Mesenteric fat pad (tissue), 1 donor: ENCODE measurements at places on chromosomes 3 and 15. TPM values are rescaled to one million over a fixed set of nuclear protein-coding genes. Genes with fewer than 3 reads are reported as not detected.

DNA sequence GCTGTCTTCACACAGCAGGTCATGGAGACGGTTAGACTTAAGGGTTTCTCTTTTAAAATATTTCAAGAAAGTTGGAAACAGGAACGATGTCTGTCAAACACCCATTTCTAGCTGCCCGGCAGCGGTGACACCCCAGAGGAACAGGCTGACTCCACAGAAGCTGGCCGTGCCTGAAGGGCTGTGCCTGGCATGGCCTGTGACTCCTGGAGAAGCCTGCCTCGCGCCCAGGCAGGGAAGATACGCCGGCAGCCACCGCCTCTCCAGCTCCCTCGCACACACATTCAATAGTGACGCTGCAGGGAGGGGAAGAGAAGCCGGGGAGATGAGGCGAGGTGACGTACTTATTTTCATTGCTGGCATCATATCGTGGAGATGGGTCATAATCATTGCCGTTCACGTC is 59.9 kb downstream of the PCSK6 start:
- DNase-seq: no peak

OIP5 gene
- not detected for total RNA-seq

DNA sequence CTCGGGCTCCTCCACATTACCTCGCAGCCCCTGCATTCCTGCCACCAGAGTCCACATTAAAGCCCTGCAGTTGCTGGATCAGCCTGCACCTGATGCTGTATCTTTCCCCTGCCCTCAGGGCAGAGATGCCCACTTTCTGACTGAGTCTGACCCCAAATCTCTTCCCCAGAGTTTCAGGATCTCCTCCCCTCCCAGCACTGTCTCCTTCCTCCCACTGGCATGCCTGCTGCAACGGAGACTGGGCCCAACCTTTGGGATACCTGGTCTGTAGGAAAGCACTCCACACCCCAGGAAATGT is 20.6 kb upstream of the GP9 start:
- DNase-seq: no peak

DNA sequence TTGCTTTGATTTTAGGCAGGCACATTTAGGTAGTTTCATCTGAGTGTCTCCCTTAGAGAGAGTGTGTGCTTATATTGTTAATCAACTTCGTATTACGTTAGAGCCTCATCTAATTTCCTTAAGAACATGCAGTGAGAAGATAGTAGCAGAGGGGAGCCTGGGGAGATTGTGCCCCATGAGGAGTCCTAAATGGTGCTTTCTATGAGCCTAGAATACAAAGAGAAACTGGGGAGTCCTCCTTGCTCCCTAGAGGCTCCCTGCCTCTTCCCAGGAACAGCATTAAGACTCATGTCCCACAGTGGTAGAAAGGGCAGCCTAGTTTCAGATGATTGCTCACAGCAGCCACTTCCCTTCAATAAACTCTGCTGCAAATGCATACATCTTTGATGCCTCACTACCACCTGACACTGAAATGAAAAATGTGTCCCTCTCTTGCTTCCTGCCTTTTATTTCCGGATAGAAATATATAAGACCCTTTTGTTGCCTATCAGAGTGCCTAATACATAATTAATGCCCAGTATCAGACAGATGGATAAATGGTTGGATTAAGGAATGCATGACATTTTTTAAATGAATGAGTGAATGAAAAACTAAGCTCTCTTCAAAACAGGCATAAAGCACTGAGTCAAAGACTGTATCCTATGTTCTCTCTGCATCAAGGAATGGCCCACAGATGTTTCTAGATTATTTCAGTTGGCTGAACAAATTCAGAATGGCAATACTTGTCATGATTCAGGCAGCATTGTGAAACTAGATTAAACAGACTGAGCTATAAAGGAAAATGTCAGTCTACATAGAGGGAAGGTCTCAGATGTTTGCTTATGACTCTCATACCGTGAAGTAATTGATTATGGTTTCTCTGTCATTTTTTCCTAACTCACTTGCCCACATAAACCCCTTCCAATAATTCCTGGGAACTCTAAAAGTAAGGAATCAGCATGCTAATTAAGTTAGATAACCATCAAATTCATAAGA is 362.1 kb downstream of the LRRC3B start:
- DNase-seq: no peak

DNA sequence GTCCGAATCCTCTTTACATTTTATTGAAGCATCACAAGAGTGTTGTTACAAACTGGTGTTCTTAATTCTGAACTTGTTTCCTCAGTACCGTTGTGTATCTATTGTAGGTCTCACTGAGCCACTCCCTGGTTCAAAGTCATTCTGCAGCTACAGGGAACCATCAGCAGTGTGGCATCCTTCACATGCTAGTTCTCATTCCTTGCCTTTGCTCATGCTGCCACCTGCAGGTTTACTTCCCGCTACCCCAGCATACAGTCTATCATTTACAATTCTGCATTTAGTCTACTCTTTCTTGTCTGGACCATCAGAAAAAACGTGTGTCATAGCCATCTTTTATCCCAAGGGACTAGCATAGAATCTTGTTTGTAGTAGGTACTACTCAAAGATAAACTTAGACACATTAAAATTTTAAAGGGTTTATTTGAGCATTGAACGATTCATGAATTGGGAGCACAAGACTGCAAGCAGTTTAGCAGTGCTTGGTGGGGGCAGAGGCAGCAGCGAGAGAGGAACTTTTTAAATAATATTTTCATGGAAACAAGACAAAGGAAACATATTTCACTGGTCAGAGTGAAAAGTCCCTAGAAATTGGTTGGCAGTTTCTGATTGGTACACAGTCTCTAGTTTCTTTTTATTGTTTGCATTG is 402.1 kb downstream of the CADM2 start:
- no peak for DNase-seq

CTXN2 gene
- total RNA-seq: not detected

OR5AC2 gene
- total RNA-seq: not detected

RETNLB gene
- not detected for total RNA-seq

- DNase-seq: no peak
These were observed 136.5 kb downstream of the NTRK3 start for GRCh38 chr15:88120026-88120425.

DNA sequence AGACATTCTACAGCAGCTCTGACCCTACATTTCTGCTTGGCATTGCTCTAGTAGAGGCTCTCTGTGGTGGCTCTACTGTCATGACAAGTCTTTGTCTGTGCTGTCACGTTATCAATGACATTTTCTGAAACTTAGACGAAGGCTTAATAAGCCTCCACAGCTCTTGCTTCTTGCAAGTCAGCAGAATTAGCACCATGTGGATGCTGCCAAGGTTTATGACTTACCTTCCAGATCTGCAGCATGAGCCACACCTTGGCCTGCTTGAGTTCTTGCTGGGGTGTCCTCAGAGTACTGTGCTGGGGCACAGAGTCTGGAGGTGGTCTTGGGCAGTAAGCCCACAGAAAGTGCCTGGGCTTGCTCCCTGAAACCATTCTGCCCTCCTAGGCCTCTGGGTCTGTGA is 9.8 kb downstream of the RTP1 start:
- DNase-seq: no peak

TRIM42 gene
- not detected for total RNA-seq

- no peak for DNase-seq
These were observed 862.1 kb downstream of the ROBO1 start for GRCh38 chr3:78905700-78906099.

GRCh38 chr3:159761369-159761768 is 227.3 kb upstream of the IL12A start:
- DNase-seq: no peak

- no peak for DNase-seq
These were observed 28.9 kb downstream of the SEC22C start for GRCh38 chr3:42552830-42553229.

DBR1 gene
- total RNA-seq: 11.1 TPM
